ENCODE measurements at places on chromosomes 7 and 10. TPM values are rescaled to one million over a fixed set of nuclear protein-coding genes. Genes with fewer than 3 reads are reported as not detected.

DNA sequence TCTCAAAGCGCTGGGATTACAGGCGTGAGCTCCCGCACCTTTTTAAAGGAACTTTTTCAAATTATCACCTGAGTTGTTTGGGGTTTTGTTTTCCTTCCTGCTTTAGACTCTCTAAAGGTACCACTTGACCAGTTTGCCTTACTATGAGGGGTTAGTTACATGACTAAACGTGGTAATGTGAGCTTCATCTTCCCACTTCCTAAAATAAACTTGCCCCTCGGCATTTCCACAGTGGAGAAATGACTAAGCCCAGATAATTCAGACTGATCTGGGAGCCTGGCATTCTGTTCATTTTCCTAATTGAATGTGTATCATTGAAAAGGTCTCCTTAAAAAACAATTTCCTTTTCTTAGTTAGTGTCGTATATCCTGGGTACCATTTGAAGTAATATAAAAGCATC is 163.4 kb downstream of the PLXDC2 start:
- H3K27ac ChIP-seq: no peak overlapping the region
- DNase-seq: no peak
- H3K27me3 ChIP-seq: no peaks in the 10 kb centered on the region
- H3K4me1 ChIP-seq: no peaks in the 10 kb centered on the region
- no peaks in the 10 kb centered on the region for H3K36me3 ChIP-seq
- no peak overlapping the region for H3K4me3 ChIP-seq

- H3K27me3 ChIP-seq: no peaks in the 10 kb centered on the region
- no peaks in the 10 kb centered on the region for H3K36me3 ChIP-seq
Observed at GRCh38 chr10:119029613-119030420, at the start of gene NANOS1. NANOS1 (plus strand) TSS chr10:119029714; CDS start chr10:119029802, 88 bp downstream.

DNA sequence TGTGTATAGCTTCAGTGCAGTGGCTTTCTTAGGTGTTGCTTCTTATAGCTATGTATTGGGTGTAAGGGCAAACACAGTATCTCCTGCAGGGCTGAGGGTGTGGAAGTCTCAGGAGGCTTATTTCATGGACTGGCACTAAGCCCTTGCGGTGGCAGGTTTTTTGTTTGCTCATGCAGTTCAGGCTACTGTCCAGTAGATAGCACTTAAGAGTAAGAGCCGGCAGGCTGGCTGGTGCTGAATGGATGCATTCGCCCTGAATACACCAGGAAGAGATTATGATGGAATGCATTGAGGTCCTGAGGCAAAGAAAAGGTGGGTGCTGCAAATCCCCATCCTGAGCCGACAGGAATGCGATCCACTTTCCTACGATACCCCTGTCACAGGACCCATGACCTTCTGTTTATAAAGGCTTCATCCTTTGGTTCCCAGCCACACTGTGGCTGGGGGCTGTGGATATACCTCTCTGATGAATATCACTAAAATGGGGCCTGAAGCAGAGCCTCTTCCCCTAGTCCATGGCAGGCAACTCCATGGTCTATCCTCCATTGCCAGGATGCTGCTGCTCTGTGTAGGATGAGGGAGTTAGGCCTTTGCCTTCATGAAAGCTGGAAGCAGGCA is 44.9 kb downstream of the ANXA8 start:
- no peaks in the 10 kb centered on the region for H3K27me3 ChIP-seq
- H3K36me3 ChIP-seq: no peaks in the 10 kb centered on the region
- H3K27ac ChIP-seq: no peak overlapping the region
- DNase-seq: peak; percentile 71

DNA sequence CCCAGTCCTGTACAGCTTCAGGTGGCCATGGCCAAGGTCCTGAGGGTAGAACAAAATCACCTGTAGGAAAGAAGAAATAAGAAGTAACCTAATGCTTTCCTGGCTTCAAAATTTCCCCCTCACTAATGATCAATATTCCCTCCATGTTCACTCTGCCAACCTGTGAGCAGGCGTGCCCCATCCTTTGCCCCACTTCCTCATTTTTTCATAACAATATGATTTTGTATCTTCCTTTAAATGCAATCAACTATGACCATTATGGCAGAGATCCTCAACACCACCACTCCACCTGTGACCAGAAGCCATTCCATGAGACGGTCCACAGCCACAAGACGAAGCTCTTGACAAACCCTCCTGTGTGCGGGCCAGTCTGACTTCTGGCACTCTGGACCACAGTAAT is 7.0 kb downstream of the MSS51 start:
- no peaks in the 10 kb centered on the region for H3K36me3 ChIP-seq
- H3K27ac ChIP-seq: no peak overlapping the region
- no peaks in the 10 kb centered on the region for H3K27me3 ChIP-seq

DNA sequence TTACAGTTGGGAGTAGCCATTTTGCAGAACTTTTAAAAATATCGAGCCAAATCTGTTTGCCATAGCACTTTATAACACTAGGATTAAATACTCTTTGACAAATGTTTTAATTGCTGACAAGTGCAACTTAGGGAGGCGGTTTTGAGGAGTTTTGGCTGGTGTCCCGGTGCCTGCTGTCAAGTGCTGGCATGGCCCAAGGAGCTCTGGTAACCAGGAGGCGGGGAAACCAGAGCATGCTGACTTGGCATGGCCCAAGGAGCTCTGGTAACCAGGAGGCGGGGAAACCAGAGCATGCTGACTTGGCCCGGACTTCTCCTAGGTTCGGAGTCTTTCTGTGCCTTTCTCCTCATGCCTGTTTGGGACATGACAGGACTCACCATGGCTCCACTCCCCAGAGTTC is 30.8 kb upstream of the ZNF32 start:
- H3K27ac ChIP-seq: no peak overlapping the region
- no peaks in the 10 kb centered on the region for H3K27me3 ChIP-seq
- no peaks in the 10 kb centered on the region for H3K4me1 ChIP-seq
- DNase-seq: no peak
- H3K36me3 ChIP-seq: no peaks in the 10 kb centered on the region

The BET1 gene
- 28.3 TPM for total RNA-seq

The CFAP70 gene
- 29.6 TPM for total RNA-seq

The FOXP2 gene
- 5.9 TPM for total RNA-seq
